ENCODE measurements at places on chromosomes 11 and 22.

GRCh38 chr22:29695129-29695926, 24.5 kb upstream of the CABP7 start:
- DNase-seq: no peak

DNA sequence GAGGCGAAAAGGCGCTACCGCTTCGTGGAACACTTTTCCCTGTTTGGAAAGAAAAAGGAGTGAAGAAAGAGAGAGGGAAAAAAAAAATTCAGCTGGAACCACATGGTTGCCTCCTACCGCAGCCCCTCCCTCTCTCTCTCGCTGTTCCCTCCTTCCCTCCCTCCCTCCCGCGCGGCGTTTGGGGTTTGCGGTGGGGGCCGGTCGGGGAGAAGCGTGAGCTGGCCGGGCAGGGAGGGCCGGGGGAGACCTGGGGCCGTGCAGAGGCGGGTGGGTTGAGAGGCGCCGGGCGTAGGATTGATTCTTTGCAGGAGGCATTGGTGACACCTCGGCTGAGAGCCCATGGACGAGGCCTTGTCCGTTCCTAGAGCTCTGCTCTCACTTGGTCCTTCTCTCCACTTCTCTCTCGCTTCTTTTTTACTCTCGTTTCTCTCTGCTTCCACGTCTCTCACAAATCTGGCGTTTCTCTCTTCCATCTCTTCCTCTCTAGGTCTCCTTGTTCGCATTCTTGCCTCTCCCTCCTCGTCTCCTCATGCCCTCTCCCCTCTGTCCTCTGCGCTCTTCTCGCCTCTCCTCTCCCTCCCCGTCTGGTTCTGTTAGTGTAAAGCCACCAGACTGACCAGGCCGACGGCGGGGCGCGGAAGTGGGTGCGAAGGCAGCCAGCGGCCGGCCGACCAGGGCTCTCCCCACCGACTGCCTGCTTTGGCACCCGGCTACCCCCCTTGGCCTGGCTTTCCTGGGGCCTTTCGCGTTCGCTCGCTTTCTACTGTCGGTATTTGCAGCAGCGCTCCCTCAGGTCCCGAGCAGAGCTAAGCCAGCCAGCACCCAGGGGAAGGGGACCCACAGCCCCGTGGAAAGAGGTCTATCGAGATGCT, at the start of gene CLMP:
CLMP (minus strand) TSS at position 61 of the 872 bp plus-strand sequence. CDS start 308 bp downstream, outside the sequence.
- DNase-seq: peak; percentile 79

DNA sequence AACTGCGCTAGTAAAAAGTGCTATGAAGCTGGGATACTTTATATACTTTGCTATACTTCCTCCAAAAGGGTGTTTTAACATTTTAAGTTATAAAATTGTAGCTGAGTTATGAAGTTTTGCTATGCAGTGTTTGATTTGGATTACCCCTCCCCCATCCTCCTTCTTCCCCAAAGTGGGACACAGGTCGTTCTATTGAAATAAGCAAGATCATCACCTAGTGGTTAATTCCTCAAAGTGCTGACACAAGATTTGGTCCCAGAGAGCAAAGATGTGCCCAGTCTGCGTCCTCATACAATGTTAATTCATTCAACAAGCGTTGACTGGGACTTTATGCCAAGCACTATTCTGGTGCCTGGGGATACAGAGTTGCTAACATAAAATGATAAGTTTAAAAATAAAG, 78.5 kb downstream of the SPON1 start:
- no peak for DNase-seq

DNA sequence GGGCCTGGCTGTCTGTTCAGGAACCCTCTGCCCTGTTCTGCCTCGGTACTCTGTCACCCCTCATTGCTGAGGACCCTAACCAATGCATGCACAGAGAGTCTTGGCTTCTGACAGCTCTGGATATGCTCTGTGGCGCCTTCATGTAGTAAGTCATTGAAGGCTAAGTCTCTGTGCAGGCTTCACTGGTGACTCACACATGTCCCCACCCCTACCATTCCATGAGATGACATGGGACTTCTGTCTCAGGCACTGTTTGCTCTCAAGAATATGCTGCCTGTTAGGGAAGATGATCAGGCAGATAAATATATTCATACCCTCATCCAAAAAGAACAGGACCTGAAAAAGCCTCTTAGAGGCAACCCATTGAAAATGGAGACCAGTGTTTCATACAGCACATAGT, 43.6 kb upstream of the HORMAD2 start:
- DNase-seq: no peak

- DNase-seq: no peak
Measured at GRCh38 chr22:22507743-22508273, 734 bp downstream of the ZNF280B start.

GRCh38 chr22:27820896-27821866, 19.6 kb upstream of the MN1 start:
- no peak for DNase-seq

GRCh38 chr11:125447721-125448120, 48.3 kb downstream of the FEZ1 start:
- no peak for DNase-seq

GRCh38 chr11:43898574-43898973, 17.9 kb downstream of the ALKBH3 start:
- DNase-seq: no peak

DNA sequence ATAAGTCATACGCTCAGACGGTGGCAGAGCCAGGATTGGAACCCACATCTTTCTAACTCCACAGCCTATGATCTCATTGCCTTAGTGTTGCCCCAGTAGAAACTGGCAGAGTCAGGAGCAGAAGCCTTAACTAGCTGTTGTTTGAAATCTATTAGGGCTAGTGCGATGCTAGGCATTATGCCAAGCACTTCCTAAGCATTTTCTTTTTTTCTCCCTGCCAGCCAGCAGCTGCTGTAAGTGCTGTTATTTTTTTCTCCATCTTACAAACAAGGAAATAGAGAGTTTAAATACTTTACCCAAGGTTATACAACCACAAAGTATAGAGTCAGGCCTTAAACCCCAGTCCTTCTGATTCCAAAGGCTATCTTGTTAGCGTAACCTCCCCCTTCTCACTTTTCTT, 161.0 kb upstream of the SORL1-AS1 start:
- no peak for DNase-seq
